AG04450 (cell line): ENCODE measurements at places on chromosomes 13 and 19. TPM values are rescaled to one million over a fixed set of nuclear protein-coding genes. Genes with fewer than 3 reads are reported as not detected.

DNA sequence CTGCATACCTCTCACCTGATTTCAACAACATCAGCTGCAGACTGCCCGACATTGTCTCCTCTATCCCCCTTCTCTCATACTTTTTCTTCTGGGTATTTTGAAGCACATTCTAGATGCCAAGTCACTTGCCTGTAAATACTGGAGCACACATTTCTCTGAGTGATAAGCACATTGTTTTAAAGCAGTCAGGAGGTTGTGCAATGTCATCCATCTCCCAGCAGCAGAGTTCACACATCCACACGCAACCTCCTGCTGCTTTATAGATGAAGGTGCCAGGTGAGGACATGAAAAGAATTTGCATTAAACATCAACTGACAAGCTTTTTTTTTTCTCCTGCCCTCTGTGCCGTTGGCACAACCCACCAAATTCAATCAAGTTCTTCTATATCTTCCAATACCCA lies 5.5 kb downstream of the UPK1A start:
- no peak for DNase-seq

DNA sequence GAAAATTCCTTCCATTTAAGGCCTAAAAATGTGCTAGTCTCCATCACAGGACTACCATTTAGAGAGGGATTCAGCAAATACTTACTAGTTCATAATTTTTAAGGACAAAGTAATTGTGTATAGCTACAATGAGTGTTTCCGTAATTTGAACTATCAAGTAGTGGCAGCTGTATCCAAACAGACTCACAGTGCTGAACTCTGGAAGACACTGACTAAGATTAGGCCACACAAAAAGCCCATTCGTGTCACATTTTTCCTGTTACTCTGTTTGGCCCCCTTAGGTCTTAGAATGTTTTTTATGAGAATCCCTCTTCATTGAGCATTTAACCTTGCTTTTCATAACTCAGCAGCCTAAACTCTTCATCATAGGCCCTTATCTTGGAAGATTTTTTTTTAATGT lies 731.2 kb upstream of the PCDH9 start:
- DNase-seq = no peak

The MADCAM1 gene
- not detected in 2 replicates for polyA plus RNA-seq

The CPB2 gene
- polyA plus RNA-seq = not detected in 2 replicates

The ZNF57 gene
- polyA plus RNA-seq = 2.3 and 2.4 TPM in 2 replicates
